ENCODE measurements at places on chromosomes 12 and 14.

GRCh38 chr12:54526812-54527630 is 22.4 kb upstream of the PDE1B start:
- H3K36me3 ChIP-seq = peaks cover 83% of the 10 kb centered on the region
- no peaks in the 10 kb centered on the region for H3K27me3 ChIP-seq
- no peak overlapping the region for H3K4me3 ChIP-seq
- DNase-seq = no peak
- no peak overlapping the region for H3K27ac ChIP-seq

GRCh38 chr12:91785655-91786498 is 359.8 kb downstream of the BTG1 start:
- H3K4me1 ChIP-seq = peaks cover 4% of the 10 kb centered on the region
- no peaks in the 10 kb centered on the region for H3K36me3 ChIP-seq
- no peak overlapping the region for H3K4me3 ChIP-seq
- H3K27ac ChIP-seq = no peak overlapping the region
- DNase-seq = no peak

- H3K27me3 ChIP-seq = peaks cover 15% of the 10 kb centered on the region
- H3K27ac ChIP-seq = peak overlapping the region; percentile 100
These were observed 1.7 kb upstream of the CCND2 start for GRCh38 chr12:4271717-4272423.

GRCh38 chr14:104370256-104370870 is 209.2 kb upstream of the C14orf180 start:
- no peak for DNase-seq
- H3K36me3 ChIP-seq = no peaks in the 10 kb centered on the region
- H3K4me3 ChIP-seq = no peak overlapping the region

DNA sequence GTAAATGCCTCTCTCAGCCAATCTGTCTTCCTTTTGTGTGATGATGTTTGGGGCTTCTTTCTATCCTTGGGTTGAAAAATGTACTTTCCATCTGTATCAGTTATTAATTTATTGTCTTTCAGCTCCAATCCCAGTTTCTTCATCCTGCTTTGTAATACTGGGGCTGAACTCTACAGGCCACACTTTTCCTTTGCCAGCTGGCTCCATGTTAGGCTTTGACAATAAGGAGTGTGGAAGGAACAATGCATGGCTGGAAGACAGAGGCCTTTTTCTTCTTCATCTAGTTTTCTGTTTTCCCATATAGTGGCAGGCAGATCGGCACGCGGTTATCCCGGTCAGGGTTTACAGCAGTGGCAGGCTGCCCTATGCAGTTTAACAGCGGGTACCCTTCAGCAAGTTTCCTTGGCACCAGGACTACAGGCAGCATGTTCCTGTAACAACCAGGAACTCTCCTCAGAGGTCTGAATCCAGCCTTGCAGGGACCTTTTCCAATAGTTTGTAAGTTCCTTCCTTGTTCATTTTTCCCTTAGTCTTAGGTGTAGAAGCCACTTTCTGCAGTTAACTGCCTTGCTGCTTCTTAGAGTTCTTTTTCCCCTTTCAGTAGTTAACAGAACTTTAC is 38.5 kb upstream of the CRACR2A start:
- H3K27me3 ChIP-seq = no peaks in the 10 kb centered on the region
- DNase-seq = no peak
- H3K36me3 ChIP-seq = no peaks in the 10 kb centered on the region
- H3K4me3 ChIP-seq = no peak overlapping the region
- peaks cover 5% of the 10 kb centered on the region for H3K4me1 ChIP-seq

DNA sequence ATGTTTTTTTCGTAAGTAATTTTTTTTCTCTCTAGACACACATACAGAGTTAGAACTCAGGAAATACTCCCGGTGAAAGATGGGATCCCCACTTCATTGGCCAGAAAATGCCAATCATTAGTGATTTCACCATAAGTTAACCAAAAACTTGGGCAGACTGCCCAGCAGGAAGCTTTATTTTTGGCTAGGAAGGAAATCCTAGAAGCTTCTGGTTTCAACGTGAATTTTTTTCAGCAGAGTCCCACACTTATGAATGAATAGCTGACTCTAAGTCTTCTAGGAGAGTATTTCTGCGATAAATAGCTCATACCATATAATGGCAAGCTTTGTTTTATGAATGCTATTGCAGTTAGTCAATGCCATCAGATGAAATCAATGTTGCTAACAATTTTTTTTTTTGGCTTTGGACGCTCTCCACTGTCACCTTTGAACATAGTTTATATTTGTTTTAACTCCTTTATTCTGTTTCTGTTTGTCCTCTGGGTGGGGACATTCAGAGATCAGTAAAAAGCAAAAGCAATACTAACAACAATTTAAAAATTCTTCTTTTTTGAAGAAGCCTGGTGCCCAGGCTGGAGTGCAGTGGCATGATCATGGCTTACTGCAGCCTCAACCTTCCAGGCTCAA is 9.5 kb downstream of the PPP1CC start:
- peaks cover 54% of the 10 kb centered on the region for H3K36me3 ChIP-seq
- peaks cover 43% of the 10 kb centered on the region for H3K4me1 ChIP-seq
- no peak overlapping the region for H3K27ac ChIP-seq
- no peak overlapping the region for H3K4me3 ChIP-seq
- DNase-seq = no peak
- H3K27me3 ChIP-seq = no peaks in the 10 kb centered on the region

DNA sequence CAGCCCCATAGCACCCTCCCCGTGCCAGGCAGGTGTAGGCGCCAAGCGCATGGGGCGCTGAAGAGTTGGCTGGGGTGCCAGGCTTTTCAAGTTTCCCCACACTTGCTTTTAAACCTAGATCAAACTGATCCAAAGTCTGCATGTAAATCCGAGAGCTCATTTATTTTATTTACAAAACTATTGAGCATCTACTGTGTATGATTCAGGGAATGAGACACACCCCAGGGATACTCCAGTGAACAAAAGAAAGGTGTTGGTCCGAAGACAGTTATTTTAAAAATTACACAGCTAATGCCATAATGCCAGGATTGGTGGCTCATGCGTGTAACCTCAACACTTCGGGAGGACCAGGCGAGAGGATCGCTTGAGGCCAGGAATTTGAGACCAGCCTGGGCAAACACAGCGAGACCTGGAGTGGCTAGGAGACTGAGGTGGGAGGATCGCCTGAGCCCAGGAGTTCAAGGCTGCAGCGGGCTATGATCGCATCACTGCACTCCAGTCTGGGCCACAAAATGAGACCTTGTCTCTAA is 780 bp upstream of the SLC41A2 start:
- no peak for DNase-seq
- H3K4me1 ChIP-seq = peaks cover 23% of the 10 kb centered on the region
- H3K27ac ChIP-seq = peak overlapping the region; percentile 76
- no peaks in the 10 kb centered on the region for H3K36me3 ChIP-seq
- H3K4me3 ChIP-seq = peak overlapping the region; percentile 87
- peaks cover 65% of the 10 kb centered on the region for H3K27me3 ChIP-seq

GRCh38 chr12:120013659-120014380 is 24.8 kb downstream of the BICDL1 start:
- H3K27ac ChIP-seq = peak overlapping the region; percentile 95
- peaks cover 30% of the 10 kb centered on the region for H3K36me3 ChIP-seq
- DNase-seq = peak; percentile 76
- H3K4me3 ChIP-seq = peak overlapping the region; percentile 71
- H3K27me3 ChIP-seq = no peaks in the 10 kb centered on the region

GRCh38 chr12:105783983-105784947 is 354.5 kb downstream of the NUAK1 start:
- peaks cover 3% of the 10 kb centered on the region for H3K4me1 ChIP-seq
- H3K4me3 ChIP-seq = no peak overlapping the region
- no peaks in the 10 kb centered on the region for H3K36me3 ChIP-seq

DNA sequence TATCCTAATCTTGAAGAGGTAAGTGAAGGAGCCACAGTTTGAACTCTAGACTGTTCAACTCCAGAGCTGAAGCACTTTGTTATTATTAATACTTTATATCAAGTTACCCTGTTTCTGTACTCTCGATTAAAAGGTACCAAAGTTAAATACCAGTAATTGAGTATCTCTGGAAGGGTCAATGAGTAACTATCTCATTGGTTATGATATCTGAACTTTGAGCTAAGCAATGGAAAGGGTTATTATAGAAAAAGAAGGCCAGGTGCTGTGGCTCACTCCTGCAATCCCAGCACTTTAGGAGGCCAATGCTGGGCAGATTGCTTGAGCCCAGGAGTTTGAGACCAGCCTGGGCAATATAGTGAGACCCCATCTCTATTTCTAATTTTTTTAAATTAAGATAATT is 9.9 kb downstream of the TMEM19 start:
- peaks cover 27% of the 10 kb centered on the region for H3K36me3 ChIP-seq
- no peak for DNase-seq
- H3K4me1 ChIP-seq = peaks cover 10% of the 10 kb centered on the region
- H3K4me3 ChIP-seq = no peak overlapping the region

- H3K27me3 ChIP-seq = peaks cover 17% of the 10 kb centered on the region
- no peak for DNase-seq
- H3K4me1 ChIP-seq = no peaks in the 10 kb centered on the region
- no peak overlapping the region for H3K4me3 ChIP-seq
- no peak overlapping the region for H3K27ac ChIP-seq
These were observed 134.2 kb downstream of the HMGA2 start for GRCh38 chr12:65958456-65958855.

- H3K27me3 ChIP-seq = no peaks in the 10 kb centered on the region
- peak overlapping the region; percentile 95 for H3K4me3 ChIP-seq
- peaks cover 51% of the 10 kb centered on the region for H3K4me1 ChIP-seq
- DNase-seq = no peak
- H3K36me3 ChIP-seq = peaks cover 71% of the 10 kb centered on the region
These were observed 1.0 kb downstream of the NACA start for GRCh38 chr12:56723889-56724700.

DNA sequence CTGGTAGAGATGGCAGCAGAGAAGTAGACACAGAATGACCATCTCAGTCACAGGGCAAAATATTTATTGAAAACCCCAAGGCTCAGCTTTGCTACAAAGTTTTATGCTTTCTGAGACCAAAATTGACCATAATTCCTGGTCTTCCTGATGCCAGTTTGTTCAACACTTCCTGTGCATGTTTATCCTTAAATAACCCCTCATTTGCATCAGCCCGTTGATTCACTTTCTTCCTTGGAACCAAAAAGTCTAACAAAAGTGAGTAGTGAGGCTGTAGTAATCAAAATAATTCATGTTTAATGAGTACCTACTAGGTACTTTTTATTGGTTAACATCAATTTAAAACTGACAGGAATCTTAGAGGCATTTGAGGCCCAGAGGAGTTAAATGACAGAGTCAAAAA is 51.7 kb downstream of the TRHDE start:
- no peaks in the 10 kb centered on the region for H3K4me1 ChIP-seq
- H3K27me3 ChIP-seq = no peaks in the 10 kb centered on the region
- no peak for DNase-seq
- no peak overlapping the region for H3K4me3 ChIP-seq
- H3K27ac ChIP-seq = no peak overlapping the region

DNA sequence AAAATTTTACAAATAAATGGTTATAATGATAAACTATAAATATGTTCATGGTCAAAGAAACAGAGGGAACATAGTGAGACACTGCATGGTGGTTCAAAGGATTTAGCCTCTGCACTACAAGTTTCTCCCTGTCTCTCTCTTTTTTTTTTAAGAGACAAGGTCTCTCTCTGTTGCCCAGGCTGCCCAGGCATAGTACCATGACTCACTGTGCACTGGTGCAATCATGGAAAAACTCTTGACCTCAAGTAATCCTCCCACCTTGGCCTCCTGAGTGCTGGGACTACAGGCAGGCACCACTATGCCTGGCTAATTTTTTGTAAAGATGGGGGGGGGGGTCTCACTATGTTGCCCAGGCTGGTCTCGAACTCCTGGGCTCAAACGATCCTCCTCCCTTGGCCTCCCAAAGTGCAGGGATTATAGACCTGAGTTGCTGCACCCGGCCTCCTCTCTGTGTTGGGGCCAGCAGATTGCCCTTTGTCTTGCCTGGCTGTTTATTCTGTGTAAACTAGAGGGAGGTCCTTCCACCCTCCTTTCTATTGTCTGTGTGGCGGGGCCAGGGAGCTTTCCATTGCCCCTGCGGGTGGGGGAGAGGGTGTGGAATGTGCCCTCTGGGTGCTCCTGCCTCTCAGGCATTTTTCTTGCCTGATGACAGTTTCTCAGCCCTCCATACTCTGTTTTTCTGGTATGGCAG is 22.1 kb downstream of the MTHFD1 start:
- no peak for DNase-seq
- peak overlapping the region; percentile 70 for H3K27ac ChIP-seq
- no peaks in the 10 kb centered on the region for H3K27me3 ChIP-seq
- H3K4me1 ChIP-seq = peaks cover 42% of the 10 kb centered on the region
- peaks cover 49% of the 10 kb centered on the region for H3K36me3 ChIP-seq

- H3K27ac ChIP-seq = no peak overlapping the region
- H3K4me1 ChIP-seq = peaks cover 10% of the 10 kb centered on the region
- H3K4me3 ChIP-seq = no peak overlapping the region
- no peaks in the 10 kb centered on the region for H3K27me3 ChIP-seq
- peaks cover 2% of the 10 kb centered on the region for H3K36me3 ChIP-seq
These were observed 27.2 kb downstream of the PROX2 start for GRCh38 chr14:74848768-74849167.

DNA sequence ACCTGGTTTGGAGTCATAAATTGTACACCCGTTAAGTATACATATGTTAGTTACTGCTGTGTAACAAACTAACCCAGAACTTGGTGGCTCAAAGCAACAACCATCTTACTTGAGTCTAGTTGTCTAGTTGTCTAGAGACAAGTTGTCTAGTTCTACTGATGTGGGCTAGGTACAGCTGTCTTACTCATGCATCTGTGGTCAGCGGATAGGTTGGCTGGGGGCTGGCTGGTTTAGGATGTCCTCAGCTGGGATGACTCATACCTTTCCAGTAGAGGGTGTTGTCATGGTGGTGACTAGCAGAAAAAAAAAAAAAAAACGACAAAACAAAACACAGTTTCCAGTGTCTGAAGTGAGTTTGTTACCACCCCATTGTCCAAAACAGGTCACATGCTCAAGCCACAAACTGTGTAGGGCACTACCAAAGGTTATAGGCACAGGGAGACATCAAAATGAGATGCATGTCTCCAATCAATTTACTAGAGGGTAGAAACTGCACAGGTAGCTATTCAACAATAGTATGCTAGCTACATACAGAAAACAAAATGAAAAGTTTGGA is 680.3 kb downstream of the MED13L start:
- no peaks in the 10 kb centered on the region for H3K36me3 ChIP-seq
- no peaks in the 10 kb centered on the region for H3K4me1 ChIP-seq
- DNase-seq = no peak
- H3K27ac ChIP-seq = no peak overlapping the region
- peaks cover 3% of the 10 kb centered on the region for H3K27me3 ChIP-seq

DNA sequence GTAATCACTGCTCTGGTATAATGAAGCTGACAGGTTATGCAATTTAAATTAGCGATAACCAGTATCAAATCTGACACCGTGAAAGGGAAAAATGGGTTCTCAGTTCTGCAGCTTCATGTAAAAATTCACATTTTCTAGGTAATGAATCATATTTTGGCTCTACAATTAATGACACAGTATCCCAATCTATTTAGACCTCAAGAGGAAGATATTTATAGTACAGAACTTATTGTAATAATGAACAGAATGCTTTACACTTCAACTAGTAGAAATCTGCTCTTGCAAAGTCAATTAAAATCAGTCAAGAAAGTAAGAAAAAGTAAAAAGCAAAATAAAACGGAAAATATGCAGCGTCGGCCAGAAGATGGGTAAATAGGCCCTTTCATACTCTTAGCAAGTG is 24.3 kb downstream of the SEL1L start:
- DNase-seq = no peak
- H3K4me1 ChIP-seq = peaks cover 6% of the 10 kb centered on the region
- H3K4me3 ChIP-seq = no peak overlapping the region
- no peaks in the 10 kb centered on the region for H3K27me3 ChIP-seq

GRCh38 chr12:16492820-16493797 is 112.9 kb downstream of the LMO3 start:
- no peaks in the 10 kb centered on the region for H3K4me1 ChIP-seq
- no peak overlapping the region for H3K4me3 ChIP-seq
- no peaks in the 10 kb centered on the region for H3K27me3 ChIP-seq
- no peak overlapping the region for H3K27ac ChIP-seq

Data from T-helper 2 cell treated with Interferon-gamma antibody and Interleukin-4, amounts not matched to agents 5 μg/mL and 100 μg/mL, for 36 hours (primary cell).